ENCODE measurements at places on chromosomes 3 and 15.

- DNase-seq = peak; percentile 60
Measured at GRCh38 chr15:31867536-31868442, 162.5 kb upstream of the CHRNA7 start.

DNA sequence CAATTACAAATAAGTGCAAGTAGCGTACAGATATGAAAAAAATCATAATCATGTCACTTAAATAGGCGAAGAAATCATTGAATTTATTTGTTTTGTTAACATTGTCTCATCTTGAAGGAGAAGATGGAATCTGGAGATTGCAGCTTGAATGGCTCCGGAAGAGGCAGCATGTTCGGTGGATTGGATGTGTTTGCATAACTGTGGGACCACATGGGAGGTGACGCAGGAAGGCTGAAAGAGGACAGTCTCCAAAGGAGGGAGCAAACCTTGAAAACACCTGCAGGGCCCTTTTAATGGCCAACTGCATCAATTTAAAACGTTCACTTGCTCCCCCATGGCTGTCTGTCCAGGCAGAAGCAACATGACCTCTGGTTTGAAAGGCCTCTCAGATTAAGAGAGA is 61.3 kb downstream of the CHL1 start:
- no peak for DNase-seq

GRCh38 chr3:65352951-65353350 is 665.2 kb upstream of the ADAMTS9 start:
- DNase-seq = no peak

DNA sequence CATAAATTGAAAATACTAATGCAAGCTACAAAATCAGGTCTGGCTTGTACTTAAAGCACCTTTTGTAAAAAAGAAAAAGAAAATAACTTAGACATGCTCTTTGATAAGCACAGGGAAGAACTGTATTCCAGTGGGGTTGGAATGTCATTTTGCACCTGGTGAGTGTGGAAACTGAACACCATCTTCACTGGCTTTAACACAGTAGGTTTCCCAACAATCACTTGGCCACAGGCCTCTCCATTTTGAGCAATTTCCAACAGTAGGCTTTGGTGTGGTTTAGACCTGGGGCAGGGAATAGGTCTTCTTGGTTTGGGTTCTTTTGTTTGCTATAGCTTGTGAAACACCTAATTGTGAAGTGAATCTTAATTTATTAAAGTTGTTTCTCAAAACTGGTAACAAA is 18.9 kb downstream of the PDZRN3 start:
- no peak for DNase-seq

GRCh38 chr15:76529911-76530310 is 193.3 kb downstream of the ISL2 start:
- DNase-seq = no peak

DNA sequence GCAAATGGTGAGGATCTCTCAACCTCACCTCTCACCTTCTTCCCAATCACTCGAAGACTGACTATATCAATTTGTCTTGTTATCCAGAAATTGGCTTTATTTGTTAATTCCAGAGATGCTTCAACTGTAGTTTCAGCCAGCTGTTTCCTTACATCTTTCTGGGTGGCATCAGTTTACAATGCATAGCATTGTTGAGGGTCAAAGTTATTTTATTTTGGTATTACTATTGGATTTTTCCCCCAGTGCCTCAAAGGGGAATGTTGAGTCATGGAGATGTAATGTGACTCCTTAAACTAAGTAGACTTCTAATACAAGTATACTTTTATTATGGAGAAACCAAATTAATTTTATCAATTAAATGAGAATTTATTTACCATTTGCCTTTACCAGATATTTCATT is 351.6 kb downstream of the TIGIT start:
- DNase-seq = no peak

GRCh38 chr3:134858441-134859035 is 63.5 kb downstream of the EPHB1 start:
- DNase-seq = no peak

GRCh38 chr3:27657871-27658270 is 64.3 kb downstream of the EOMES start:
- DNase-seq = no peak

- no peak for DNase-seq
Measured at GRCh38 chr3:23365066-23365465, 161.9 kb downstream of the UBE2E2 start.

DNA sequence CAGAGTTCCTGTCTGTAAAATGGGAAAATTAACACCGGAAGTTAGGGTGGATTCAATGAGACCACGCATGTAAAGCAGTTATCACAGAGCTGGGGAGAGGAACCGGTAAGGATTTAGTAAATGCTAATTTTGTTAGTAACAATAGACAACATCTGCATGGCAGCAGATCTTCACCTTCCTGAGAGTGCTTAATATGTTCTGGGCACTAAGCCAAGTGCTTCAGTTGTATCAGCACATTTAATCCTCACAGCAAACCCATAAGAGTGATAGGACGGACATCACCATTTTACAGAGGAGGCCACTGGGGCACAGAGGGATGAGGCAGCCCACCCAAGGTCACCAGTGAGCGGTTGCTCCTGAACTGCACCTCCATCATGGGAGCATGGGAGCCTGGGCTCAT is 189.4 kb downstream of the WNT5A start:
- no peak for DNase-seq

- DNase-seq = no peak
Measured at GRCh38 chr3:65005486-65005885, 317.7 kb upstream of the ADAMTS9 start.

Data from T47D (cell line).